ENCODE measurements at places on chromosomes 1 and 21. TPM values are rescaled to one million over a fixed set of nuclear protein-coding genes. Genes with fewer than 3 reads are reported as not detected.
A peak's percentile ranks its signal among the peaks of the same experiment; 100 is the strongest.

Gene LAMB3
- 8.2 TPM for total RNA-seq

Gene TEDDM1
- total RNA-seq: not detected

Gene TENT5C
- total RNA-seq: 0.72 TPM

Gene TCP10L
- total RNA-seq: not detected

- DNase-seq: peak; percentile 41
These were observed 347.9 kb downstream of the LTN1 start for GRCh38 chr21:28644762-28645161.

- peak; percentile 90 for DNase-seq
These were observed 136.6 kb downstream of the PLXNA2 start for GRCh38 chr1:208107425-208108212.

- no peak for DNase-seq
These were observed 101.5 kb upstream of the ARHGEF16 start for GRCh38 chr1:3352952-3353331.

GRCh38 chr1:167328816-167329483 is 108.3 kb downstream of the POU2F1 start:
- no peak for DNase-seq

GRCh38 chr1:199815947-199816346 is 211.6 kb upstream of the NR5A2 start:
- no peak for DNase-seq

DNA sequence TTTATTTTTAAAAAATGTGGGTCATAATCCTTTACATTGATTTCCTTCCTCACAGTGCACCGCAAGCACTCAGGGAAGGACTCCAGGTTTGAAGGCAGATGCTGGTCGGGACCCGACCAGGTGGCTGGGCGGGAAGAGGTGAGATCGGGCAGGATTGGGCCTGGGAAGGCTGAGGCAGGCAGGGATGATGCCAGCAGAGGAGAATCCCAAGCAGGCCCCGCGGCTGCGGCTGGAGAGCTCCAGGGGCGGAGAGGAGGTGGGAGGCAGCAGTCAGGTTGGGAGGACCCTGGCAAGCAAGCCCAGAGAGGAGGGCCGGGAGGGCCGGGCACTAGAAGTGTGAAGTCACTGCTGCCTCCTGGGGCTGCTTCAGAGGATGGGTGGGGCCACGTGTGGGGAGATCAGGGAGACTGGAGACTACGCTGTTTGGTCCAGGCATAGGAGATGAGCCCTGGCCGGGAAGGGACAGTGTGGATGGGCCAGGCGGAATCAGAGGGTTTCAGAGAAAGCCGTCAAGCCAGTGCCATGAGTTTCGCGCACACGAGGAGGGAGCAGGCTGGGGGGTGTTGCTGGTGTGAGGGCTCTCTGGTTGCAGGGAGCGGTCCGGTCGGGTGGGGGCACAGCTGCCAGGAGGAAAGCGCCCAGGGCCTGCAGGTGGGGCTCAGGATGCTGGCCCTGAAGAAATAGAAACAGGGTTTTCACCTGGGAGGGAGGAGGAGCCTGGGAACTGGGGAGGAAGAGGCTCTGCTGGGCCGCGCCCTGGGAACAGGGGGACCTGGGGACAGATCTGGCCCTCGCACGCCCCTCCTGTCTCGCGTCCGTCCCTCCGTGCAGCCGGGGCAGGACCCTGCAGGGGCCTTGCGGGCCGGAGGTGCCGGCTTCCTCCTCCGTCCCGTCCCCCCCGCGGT is 888 bp upstream of the COL18A1 start:
- DNase-seq: no peak

Measured in HFFc6 (cell line).